ENCODE measurements at places on chromosomes 1 and 21.

DNA sequence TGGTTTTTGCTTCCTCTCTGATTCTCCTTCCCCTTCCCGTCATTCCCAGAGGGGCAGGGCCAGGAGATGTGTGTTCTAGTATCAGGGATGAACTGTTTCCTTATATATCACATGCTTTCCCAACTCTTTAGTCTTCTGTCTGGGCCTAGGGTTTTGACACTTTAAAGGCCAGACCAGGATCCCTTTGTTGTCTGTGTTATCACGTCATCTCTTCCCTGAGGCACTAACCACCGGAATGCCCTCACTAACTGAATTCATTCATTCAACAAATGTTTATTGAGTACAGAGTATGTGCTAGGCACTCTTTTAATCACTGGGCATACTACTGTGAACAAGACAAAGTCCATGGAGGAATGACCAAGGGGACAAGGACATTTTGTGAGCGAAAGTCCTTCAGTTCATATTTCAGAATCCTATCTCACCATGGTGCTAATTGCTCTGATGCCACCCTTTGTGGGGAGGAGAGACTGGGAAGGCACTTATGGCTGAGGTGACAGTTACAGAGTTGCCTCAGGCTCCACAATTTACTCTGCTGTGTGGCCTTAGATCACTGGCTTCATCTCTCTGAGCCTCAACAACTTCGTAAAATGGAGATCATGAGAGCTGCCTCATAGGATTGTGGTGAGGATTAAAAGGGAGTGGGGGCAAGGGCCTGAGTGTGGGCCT lies 12.0 kb upstream of the ZNF362 start:
- no peak for DNase-seq

DNA sequence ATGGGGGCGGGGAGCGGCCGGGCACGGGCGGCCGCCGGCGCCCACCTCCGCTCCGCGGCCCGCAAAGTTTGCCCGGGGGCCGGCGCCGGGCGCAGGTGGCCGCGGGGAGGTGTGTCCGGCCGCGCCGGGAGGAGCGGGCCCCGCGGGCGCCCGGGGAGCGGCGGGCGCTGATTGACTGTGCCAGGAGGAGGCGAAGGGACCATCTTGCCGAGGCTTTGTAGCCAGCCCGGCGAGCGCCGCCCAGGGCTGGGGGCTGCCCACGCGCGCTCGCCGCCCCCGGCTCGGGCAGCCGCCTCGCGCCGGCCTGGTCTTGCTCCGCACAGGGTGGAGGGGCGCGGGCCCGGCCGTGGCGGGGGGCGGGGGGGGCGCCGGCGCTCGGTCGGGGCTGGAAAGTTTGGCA lies 432 bp downstream of the EPHB2 start:
- DNase-seq: no peak

- no peak for DNase-seq
Observed at GRCh38 chr1:45822644-45823043, 19.2 kb downstream of the MAST2 start.

- DNase-seq: no peak
Observed at GRCh38 chr1:30058970-30059369, 664.4 kb downstream of the MATN1 start.

DNA sequence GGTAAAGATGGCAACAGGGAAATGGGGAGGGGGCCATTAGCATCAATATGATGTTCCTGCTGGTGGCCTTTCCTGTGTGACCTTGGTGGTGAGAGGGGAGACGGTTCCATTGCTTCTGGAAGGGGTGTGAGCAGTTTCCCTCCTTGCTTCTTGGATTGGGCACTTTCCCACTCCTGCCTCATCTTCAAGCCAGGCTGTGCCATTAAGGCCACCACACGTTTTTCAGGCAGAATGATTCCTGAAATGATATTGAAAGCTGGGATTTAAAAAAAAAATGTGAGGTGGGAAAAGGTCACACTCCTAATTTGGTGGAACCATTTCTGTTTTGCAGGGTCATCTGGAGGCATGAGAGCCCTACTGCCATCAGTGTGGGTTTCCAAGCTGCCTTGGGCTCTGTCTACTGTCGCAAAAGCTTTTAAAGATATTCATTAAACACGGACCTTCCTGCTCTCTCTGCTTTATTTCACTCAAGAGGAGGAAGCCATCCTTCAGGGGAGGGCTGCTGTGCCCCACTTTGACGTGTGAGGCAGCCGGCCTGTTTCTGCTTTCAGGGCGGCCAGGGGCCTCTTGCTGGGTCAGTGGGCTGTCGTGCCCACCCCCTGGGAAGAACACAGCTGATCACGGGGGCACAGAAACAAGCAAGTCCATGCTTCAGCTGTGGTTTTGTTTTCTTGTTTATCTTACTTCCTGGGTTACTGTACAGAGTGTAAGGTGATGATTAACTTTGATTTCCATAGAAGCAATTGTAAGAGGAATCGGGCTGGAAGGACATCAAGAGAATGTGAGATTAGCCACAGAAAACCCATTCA lies 8.0 kb downstream of the RIIAD1 start:
- no peak for DNase-seq

DNA sequence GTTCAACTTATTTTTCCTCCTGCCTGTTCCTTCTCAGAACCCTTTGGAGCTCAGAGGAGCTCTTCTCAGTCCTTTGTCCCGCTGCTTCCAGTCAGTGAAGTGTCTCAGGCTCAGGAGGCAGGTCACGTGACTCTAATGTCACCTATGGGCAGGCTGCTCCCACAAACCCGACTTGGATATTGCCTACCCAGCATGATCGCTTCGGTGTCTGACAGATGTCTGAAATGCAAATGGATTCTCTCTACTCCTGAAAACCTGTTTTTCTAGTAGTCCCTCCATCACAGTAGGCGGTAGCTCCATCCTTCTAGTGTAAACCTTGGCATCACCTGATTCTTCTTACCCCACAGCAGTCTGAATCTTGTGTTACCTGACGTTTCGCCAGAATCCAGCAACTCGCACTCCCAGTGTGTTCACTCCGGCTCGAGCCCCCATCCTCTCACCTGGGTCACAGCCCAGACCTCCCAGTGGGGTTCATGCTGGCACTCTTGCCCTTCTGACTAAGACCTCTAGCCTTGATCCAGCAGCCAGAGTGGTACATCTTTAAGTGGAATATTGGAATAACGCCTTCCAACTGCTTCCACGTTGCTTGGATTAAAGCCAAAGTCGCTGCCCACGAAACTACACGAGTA lies 5.4 kb downstream of the PADI6 start:
- DNase-seq: no peak

GRCh38 chr1:125118147-125118993 lies 3933.6 kb downstream of the SRGAP2C start:
- no peak for DNase-seq

GRCh38 chr1:176773038-176773437 lies 310.1 kb downstream of the PAPPA2 start:
- DNase-seq: no peak

GRCh38 chr21:46158666-46159300 lies 3.4 kb upstream of the FTCD start:
- DNase-seq: no peak

DNA sequence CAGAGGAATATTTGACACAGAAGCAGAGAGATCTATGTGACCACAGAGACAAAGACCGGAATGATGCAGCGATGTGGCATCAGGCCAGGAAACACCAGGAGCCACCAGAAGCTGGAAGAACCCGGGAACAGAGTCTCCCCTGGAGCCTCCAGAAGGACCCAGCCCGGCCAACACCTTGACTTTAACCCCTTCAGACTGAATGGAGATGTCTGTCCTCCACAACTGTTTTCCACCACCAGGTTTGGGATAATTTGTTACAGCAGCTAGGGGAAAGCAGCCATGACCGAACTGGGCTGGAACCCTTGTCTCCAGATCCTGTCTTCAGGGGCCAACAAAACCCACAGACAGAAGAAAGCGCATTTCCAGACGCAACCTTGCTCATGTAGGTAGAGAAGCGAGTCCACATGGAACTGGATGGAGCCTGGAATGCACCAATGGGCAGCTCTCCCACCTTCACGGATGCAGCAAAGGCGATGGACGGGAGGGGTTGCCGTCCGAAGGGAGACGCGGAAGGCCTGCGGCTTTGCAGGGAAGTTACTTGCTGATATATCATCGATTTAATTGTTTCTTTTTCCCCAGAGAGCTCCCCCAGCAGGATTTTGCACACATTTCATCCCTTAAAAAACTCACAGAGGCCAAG lies 396.6 kb downstream of the NPHP4 start:
- DNase-seq: no peak

- no peak for DNase-seq
Observed at GRCh38 chr1:168427051-168427450, 116.7 kb downstream of the XCL2 start.

- no peak for DNase-seq
Observed at GRCh38 chr1:29352719-29353420, 116.5 kb downstream of the PTPRU start.

GRCh38 chr1:81832573-81832972 lies 31.8 kb downstream of the ADGRL2 start:
- DNase-seq: no peak

Measured in nephron progenitor cell (in vitro differentiated cells).